ENCODE measurements at places on chromosomes 12 and 14.

GRCh38 chr12:78952552-78952929 is 88.0 kb downstream of the SYT1 start:
- DNase-seq = no peak

DNA sequence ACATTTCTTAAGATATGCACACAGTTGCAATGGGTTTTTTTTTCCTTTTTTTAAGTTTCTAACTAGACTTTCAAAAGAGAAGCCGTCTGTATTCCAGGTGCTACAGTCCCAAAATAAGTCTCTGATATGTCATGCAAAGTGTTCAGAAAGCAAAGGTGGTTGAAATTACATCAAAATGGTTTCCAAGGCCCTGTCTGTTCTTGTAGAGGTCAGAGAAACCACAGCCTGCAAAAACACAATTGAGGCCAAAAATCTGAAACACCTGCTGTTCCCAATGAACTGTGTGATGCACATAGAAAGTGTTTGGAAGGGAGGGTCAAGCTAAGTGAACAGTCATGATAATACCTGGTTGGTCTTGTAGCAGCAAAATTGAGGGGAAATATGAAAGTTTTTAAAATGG is 91.0 kb downstream of the VRK1 start:
- no peak for DNase-seq

GRCh38 chr14:100049220-100049619 is 16.0 kb upstream of the EVL start:
- peak; percentile 40 for DNase-seq

- DNase-seq = no peak
Observed at GRCh38 chr12:64876388-64877071, 52.1 kb downstream of the TBC1D30 start.

GRCh38 chr12:130526813-130527212 is 189.1 kb downstream of the PIWIL1 start:
- no peak for DNase-seq

- DNase-seq = peak; percentile 3
Observed at GRCh38 chr12:41532072-41532471, 344.0 kb downstream of the PDZRN4 start.

DNA sequence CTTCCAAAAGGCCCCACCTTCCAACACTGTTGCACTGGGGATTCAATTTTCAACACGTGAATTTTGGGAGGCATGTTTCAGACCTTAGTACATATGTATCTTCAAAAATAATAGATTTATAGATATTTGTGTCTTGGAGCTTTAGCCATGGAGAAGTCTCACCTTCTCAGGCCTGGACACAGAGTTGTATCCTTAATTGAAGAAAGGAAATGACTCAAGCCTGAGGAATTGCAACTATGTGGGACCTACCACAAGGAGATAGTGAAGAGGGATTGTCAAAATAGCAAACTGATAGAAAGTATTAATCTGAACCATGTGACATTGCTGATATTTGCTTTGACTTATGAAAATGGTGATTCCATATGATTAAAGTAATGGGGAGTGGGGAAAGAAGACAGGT is 89.8 kb downstream of the ACSS3 start:
- peak; percentile 63 for DNase-seq

- no peak for DNase-seq
Observed at GRCh38 chr14:26104717-26105116, 493.1 kb downstream of the NOVA1 start.

DNA sequence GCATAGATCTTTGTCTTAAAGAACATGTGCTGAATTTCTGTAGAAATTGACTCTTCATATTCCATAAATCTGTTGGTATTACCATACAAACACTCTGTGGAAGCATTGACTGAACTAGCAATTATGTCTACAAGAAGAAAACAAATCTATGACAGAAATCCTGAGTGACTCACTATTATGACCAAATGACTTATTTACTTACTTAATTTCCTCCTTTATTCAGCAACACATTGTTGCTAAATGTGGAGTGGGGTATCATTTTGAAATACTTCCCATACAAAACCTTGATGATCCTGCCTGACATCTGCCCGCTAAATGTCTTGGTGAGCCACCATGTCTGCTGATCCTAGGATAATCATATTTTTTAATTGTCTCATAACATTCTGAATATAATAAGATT is 99.1 kb upstream of the SLCO1C1 start:
- no peak for DNase-seq

DNA sequence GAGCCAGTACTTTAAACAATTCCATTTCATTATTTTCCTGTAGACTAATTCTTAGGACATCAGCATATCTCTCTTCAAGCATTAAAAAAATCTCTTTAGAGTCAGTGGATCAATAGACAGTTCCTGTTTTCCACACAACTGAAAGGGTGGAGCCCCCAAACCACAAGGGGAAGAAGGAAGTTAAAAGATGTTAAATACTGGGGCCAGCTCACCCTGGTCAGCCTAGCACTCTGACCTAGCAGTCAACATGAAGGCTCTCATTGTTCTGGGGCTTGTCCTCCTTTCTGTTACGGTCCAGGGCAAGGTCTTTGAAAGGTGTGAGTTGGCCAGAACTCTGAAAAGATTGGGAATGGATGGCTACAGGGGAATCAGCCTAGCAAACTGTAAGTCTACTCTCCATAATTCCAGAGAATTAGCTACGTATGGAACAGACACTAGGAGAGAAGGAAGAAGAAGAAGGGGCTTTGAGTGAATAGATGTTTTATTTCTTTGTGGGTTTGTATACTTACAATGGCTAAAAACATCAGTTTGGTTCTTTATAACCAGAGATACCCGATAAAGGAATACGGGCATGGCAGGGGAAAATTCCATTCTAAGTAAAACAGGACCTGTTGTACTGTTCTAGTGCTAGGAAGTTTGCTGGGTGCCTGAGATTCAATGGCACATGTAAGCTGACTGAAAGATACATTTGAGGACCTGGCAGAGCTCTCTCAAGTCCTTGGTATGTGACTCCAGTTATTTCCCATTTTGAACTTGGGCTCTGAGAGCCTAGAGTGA is at the start of gene LYZ:
LYZ (plus strand) TSS at position 220 of the 777 bp plus-strand sequence; CDS start at position 248, 28 bp downstream.
- DNase-seq = no peak

DNA sequence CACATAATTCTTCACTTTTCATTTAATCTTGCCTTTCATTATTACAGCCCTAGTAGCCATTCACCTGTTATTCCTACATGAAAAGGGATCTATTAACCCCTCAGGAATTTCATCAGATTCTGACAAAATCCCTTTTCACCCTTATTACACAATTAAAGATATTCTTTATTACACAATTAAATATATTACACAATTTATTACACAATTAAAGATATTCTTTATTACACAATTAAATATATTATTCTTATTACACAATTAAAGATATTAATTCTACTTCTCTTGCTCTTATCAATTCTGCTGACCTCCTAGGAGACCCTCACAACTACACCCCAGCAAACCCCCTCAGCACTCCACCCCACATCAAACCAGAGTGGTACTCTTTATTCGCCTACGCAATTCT is 77.1 kb downstream of the SINHCAF start:
- no peak for DNase-seq

DNA sequence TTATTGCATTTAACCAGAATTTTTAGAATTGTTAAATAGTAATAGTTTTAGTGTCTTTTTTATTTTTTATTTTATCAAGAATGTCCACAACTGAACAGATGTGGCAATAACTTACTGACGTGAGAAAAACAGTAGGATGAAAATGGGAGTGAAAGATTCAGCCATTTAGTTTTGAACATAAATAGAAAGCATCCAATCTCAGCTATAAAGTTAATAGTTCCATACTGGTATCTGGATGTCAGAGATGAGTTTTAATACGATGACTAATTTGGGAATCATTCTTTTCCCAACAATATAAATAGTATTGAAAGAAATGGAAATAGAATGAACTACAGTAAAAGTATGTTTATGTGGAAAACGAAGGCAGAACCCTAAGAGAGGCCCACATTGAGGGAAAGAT is 159.4 kb downstream of the EPS8 start:
- peak; percentile 83 for DNase-seq

DNA sequence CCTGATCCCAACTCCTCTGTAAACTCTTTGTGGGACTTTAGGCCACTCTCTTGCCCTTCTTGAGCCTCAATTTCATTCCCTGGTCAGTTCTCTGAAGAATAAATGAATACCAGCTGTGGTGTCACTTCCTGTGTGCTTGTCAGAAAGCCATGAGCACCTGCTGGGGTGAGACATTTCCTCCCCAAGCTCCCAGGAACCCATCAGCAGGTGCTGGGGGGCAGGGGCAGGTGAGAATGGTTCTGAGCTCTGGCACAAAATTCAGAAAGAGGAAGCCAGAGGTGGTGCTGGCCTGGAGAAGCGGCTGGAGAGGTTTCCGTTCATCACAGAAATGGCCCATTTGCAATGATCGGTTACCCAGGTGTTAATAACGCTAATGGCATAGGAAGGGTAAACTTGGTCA is 14.9 kb downstream of the LHX5 start:
- no peak for DNase-seq

- DNase-seq = no peak
Observed at GRCh38 chr12:124847113-124848074, 16.3 kb downstream of the SCARB1 start.

- peak; percentile 61 for DNase-seq
Observed at GRCh38 chr14:71365361-71365760, 458.1 kb downstream of the PCNX1 start.

GRCh38 chr14:55052269-55052930 is 953 bp downstream of the MAPK1IP1L start:
- DNase-seq = peak; percentile 21

DNA sequence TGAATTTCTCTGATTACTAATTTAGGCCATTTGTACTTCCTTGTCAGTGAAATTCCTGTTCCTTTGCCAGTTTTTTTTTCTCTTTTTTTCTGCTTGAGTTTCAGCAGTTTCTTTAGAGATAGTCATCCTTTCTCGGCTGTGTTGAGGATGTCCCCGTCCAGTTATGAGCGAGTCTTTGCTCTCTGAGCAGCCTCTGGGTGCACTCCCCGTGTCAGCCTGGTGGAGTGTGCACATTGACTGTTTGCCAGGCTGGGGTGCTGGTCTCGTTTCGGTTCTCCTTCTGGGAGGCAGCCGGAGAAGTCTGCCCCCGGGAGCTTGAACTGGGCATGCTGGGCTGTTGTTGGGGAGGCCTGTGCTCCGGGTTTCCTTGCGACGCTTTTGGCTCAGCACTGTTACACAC is 3.0 kb downstream of the PACS2 start:
- DNase-seq = peak; percentile 35

GRCh38 chr12:53097564-53098353 is at the start of gene IGFBP6:
TSS of gene IGFBP6 (plus strand) at chr12:53097667. CDS start at chr12:53097718, 51 bp downstream.
- peak; percentile 46 for DNase-seq

GRCh38 chr14:103820908-103821307 is 26.5 kb downstream of the PPP1R13B start:
- no peak for DNase-seq

DNA sequence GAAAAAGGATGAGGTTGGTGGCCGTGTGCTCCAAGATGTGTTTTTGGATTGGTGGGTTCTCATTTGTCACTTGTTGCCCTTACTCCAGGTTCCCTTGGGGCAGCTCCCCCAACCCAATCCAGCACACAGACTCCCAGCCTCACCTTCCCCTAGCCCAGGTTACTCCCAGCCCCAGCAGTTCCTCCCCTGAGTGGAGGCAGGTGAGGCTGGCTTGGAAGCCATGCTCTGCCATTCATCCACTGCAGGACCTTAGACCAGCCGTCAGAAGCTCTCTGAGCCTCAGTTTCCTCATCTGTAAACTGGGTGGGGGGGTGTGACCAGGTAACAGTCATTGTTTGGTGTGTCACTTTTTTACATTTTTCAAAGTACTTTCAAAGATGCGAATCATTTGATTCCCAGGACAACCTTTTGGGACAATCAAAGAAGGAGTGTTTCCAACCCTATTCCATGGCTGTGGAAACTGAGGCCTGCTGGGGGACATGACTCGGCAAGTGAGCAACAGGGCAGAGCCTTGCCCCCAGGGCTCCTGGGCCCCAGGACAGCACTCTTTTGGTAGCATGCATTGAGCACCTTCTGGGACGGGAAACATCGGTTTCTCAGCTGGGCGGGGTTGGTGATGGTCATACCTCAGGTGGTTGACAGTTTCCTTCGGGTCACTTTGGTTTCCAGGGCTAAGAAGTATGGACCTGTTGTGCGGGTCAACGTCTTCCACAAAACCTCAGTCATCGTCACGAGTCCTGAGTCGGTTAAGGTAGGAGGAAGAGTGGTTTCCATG is 7.2 kb downstream of the CYP46A1 start:
- no peak for DNase-seq

- DNase-seq = peak; percentile 31
Observed at GRCh38 chr12:131511391-131511802, 199.5 kb upstream of the SFSWAP start.

DNA sequence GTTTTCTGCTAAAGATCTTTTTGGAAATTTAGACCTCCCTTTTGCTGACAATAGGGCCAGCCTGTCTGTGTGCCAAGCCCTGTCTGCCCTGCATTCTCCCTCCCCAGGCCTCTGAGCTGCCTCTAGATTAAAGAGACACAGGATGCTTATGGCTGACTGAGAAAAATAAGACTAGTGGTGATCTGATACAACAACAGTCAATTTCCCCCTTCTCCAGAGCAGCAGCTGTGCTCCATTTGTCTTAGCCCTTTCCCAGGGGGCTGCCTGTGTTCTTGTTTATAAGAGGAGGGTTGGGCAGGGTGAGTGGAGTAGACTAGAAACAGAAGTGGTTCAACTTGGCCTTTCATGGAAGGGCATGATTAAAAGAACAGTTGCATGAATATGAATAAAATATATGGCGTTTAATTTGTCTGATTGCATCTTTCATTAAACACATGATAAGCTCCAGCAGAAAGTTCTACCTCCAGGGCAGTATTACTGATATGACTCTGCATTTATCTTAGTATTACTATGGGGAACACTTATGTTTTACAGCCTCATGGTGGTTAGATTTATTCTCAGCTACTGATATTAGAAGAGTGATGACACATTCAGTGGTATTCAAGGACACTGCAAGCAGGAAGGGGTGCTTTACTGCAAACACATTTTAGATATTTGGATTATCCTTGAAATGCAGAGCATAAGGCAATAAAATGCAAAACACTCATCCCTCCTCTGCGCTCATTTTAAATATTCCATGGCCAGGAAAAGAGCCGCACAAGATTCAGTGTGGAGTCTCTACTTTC is 150.2 kb upstream of the CLEC14A start:
- DNase-seq = peak; percentile 96

DNA sequence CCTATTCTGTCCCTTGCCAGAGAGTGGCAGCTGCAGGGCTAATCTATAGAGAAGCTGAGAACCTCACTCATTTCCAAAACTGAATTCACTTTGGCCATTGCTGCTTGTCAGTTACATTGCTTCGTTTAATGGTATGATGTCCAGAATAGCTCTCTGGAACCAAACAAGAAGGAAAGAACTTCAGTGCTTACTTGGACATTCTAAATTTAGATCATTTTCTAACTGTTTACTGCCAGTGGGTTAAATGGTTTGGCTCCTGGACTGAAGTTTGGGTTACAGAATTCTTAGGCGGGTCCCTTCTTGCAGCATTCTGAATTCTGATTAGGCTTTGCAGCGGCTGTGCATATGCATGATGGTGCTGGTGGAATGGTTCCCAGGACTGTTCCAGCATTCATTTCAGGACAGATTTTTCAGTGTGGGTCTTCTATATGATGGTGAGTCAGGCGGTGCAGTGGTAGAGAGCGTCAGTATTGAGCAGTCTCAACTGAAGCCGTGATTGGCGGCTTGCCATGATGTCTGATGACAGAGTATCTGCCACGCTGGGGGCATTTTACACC is 148.7 kb downstream of the DYRK2 start:
- no peak for DNase-seq

Data from fibroblast of skin of right quadriceps (primary cell).